ENCODE measurements at places on chromosomes 5 and 9. TPM values are rescaled to one million over a fixed set of nuclear protein-coding genes. Genes with fewer than 3 reads are reported as not detected.

Gene PCA3
- total RNA-seq: 0.18 TPM

Gene IL9
- not detected for total RNA-seq

Gene IL5
- total RNA-seq: not detected

Gene PSAT1
- 17.0 TPM for total RNA-seq

Gene KCNV2
- not detected for total RNA-seq

Gene PTGR1
- total RNA-seq: 43.5 TPM

Gene FCN2
- total RNA-seq: not detected

Gene GPR150
- total RNA-seq: 0.49 TPM

Gene DMRT3
- 0.40 TPM for total RNA-seq

Gene RABEPK
- total RNA-seq: 14.4 TPM

GRCh38 chr5:38445374-38446028 is 110.9 kb downstream of the LIFR start:
- peak; percentile 73 for DNase-seq

GRCh38 chr5:71528206-71528605 is 58.9 kb upstream of the MCCC2 start:
- no peak for DNase-seq

- DNase-seq: no peak
Measured at GRCh38 chr5:138468966-138469539, 3.8 kb downstream of the EGR1 start.

- peak; percentile 77 for DNase-seq
Measured at GRCh38 chr9:121698627-121699570, 47.5 kb downstream of the DAB2IP start.

DNA sequence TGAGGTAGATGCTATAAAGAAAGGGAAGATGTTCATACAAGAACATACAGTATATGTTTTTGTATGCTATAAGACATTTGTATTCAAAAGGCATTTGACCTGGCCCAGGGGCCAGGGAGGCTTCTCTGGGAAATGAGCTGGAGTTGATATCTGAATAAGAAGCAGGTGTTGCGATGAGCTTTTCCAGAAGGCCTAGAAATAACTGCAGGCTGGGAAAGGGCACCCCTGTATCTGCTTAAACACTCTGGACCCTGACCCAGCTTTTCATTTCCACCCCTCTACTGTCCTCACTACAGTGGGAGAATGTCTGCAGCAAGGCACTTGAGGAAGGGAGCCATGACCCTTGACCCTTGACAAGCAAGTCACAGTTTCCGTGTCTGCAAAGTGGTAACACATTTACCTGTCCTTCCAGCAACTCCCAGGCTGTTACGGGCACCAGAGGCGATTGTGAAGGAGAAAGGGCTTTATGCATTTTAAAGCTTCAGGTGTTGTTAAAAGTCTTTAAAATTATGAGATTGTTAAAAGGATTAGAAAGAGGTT is 88.2 kb upstream of the PANK3 start:
- DNase-seq: no peak

- DNase-seq: no peak
Measured at GRCh38 chr9:37730839-37731238, 22.8 kb upstream of the TRMT10B start.

DNA sequence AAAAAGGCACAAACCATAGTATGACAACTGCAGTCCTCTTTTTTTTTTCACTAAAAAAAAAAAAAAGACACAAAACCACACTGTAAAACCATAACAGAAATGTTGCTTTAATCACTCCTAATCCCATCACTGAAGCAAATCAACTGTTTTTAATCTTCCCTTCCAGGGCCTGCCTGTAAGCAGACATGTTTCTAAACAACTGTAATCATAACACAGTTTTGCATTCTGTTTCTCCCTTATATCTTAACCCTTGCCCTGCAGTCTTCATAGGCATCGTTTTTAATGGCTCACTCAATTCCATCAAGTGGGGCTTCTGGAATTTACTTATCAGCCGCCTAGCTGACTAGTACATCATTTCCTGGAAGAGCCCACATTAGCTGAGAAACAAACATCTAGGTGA is 111.0 kb upstream of the SLC25A48 start:
- DNase-seq: no peak

GRCh38 chr9:127942216-127943010 is 4.8 kb upstream of the DPM2 start:
- no peak for DNase-seq

DNA sequence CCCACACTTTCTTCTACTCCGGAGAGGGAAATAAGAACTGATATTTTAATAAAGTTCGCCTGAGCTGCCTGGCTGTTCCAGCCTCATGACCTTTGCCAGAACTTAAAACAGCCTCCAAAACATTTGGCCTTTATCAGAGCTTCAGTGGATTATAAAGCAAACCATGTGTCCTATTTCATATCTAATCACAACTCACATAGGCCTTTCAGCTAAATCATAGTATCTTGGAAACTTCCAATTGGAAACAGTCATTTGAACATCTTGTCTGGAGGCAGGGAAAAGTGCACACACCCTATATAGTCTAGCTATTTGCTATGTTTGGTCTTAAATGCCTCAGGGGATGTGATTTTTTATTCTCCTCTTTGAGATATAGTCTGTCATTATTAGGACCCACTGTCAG is 46.0 kb upstream of the FREM1 start:
- no peak for DNase-seq

DNA sequence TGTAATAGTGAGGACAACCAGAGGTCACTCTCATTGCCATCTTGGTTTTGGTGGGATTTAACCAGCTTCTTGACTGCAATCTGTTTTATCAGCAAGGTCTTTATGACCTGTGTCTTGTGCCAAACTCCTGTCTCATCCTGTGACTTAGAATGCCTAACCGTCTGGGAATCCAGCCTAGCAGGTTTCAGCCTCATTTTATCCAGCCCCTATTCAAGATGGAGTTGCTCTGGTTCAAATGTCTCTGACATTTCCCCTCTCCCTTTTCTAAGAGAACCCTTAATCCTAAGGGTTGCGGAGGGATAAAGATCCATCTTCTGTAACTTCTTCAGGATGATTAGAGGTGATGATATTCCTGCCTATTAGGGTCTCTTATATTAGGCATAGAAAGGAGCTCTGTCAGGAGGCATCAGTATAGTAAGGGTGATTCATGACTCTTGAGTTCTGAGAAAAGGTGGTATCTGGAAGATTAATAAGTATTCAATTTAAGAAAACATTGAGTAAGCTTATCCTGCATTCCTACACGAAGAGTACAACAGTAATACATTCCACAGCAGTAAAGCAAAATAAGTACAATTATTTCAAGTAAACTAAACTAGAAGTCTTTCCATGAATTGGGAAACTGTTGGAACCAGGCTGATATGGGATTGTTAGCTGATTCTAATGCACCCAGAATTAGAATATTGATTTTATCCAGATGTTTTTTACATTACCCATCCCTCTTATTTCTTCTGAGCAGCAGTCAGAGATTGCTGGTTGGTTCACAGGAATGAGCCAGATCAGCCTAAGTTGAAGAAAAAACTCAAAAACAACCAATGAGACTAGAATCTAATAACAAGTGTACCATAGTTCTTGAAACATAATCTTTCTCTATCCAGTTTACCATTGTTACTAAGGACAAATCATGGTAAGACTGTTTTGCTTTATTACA is 39.9 kb downstream of the SHC3 start:
- DNase-seq: no peak

GRCh38 chr9:111648066-111648465 is 13.3 kb upstream of the GNG10 start:
- DNase-seq: no peak

- no peak for DNase-seq
Measured at GRCh38 chr5:75536147-75536546, 24.5 kb downstream of the POLK start.

GRCh38 chr9:133715866-133716563 is 22.1 kb downstream of the SARDH start:
- DNase-seq: peak; percentile 65

- DNase-seq: no peak
Measured at GRCh38 chr5:76269932-76270610, 133.0 kb upstream of the IQGAP2 start.

DNA sequence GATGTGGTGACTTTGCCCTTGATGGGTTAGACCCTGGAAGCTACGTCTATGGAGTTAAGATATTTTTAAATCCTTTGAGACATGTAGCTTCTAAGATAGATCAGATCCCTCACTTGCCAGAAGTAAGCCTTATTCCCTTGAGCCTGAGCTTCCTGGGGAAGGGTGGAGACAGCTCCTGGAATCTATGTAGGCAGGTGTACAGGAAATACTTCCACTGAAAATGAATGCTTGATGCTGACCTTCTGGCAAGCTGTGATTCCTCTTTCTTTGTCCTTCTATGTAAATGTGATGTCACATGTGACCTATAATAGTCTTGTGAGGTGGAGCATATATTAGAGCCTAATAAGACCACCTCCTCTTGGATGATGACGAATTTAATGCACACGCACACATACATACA is 1152.0 kb upstream of the ACO1 start:
- DNase-seq: no peak

GRCh38 chr5:393846-394275 is 49.1 kb upstream of the EXOC3 start:
- DNase-seq: no peak

DNA sequence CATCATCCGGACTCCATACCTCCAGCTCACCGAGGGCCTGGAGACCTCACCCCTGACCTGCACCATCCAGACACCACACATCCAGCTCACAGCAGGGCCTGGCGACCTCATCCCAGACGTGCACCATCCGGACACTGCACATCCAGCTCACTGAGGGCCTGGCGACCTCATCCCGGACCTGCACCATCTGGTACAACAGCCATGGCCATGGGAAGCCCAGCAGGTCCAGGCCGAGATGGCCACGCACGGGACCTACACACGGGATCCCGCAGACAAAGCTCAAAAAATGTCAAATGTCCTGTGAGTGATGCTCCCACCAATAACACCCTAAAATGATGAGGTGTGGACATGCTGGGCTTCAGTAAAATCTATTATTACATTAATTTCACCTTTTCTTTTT is 9.7 kb downstream of the TERT start:
- no peak for DNase-seq

DNA sequence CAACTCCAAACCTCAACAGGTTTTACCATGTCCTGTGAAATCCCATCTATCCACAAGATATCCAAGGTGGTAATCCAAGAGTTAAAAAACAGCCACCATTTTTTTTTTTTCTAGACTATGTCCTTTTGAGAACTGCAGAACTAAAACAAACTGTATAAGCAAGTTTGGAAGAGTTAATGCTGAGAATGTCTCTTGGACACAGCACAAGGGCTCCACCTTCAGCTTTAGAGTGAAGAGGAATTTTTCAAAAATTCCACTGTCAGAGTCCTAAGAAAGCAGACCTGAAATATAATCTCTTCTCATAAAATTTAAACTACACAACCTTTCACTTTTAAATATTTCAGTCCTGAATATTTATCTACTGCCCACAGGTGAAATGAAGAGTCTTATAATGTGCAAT is 167.8 kb upstream of the CCNG1 start:
- DNase-seq: no peak

GRCh38 chr9:89807682-89808075 is 202.9 kb downstream of the GADD45G start:
- DNase-seq: no peak

GRCh38 chr5:121735618-121736017 is 116.1 kb upstream of the FTMT start:
- no peak for DNase-seq

- no peak for DNase-seq
Measured at GRCh38 chr5:107342371-107342770, 328.4 kb downstream of the EFNA5 start.

DNA sequence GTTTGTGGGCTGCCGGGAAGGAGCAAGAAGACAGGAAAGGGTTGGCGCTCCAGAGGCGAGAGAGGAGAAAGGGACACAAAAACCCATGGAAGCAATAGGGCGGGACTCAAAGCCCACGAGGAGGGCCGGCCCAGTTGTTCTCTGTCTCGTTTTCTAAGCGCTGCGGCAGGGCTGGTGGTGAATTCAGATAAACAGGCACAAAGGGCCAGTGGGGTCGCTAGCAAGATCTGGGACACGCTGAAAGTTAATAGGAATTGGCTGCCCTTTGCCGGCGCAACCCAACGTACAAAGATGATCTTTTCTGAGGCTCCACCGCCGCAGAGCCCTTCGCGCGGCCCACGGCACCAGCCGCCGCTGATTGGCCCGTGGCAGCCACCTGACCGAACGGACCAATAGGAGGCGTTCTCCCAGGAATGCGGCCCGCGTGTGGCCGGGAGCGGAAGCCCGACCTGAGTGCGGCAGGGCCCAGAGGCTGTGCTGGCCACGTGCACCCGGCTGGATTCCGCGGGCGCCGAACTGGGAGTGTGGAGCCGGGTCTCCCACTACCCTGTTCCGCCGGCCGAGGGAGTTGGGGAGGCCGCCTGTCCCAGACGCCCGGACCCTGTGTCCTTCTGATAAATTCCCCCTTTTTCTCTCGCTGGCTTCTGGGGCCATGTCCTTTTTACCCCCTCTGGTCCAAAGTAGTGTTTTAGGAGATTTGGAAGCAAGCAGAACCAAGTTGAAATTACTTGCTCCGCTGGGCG is 16.8 kb upstream of the NSD1 start:
- peak; percentile 95 for DNase-seq

GRCh38 chr9:133654736-133655657 is 18.8 kb downstream of the DBH start:
- no peak for DNase-seq

- no peak for DNase-seq
Measured at GRCh38 chr5:3424946-3425345, 170.7 kb upstream of the IRX1 start.
